ENCODE measurements at places on chromosomes 7 and 10.
A peak's percentile ranks its signal among the peaks of the same experiment; 100 is the strongest.

- no peak for ATAC-seq
Observed at GRCh38 chr7:120307991-120308545, 35.1 kb downstream of the KCND2 start.

- ATAC-seq = no peak
Observed at GRCh38 chr10:101567165-101568006, 20.7 kb downstream of the POLL start.

DNA sequence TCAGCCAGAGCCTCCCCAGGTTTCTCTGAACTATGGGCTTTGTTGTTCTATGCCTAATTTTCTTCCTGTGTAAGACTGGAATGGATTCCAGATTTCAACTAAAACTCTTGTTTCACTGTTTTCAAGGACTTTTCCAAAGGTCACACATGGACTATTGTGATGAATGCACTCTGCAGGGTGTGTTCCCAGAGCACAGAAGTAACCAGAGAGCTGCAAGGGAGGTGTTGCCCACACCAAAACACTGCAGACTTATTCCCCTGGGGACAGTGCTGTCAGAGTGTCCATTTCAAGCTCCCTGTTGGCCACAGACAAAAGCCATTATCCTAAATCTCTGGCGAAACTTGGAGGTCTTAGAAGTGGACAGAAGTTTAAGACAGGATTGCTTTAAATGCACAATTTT is 231.6 kb downstream of the TRIL start:
- no peak for ATAC-seq

- ATAC-seq = no peak
Observed at GRCh38 chr7:55178292-55178862, 159.6 kb downstream of the EGFR start.

DNA sequence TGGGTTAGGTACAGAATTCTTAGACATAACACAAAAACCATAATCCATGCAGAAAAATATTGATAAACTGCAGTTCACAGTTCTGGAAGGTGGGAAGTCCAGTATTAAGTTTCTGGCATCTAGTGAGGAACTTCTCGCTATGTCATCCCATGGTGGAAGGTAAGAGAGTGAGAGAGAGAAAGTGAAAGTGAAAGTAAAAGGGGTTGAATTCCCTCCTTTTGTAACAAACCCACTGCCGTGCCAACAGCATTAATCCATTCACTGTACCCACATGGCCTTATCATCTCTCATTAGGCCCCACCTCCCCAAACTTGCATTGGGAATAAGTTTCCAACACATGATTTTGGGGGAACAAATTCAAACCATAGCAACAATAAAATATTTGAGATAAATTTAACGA is 17.1 kb downstream of the ZNF485 start:
- ATAC-seq = peak; percentile 76

- peak; percentile 75 for ATAC-seq
Observed at GRCh38 chr10:79547973-79548372, 12.2 kb downstream of the SFTPA2 start.

- ATAC-seq = no peak
Observed at GRCh38 chr10:18098201-18098600, 42.0 kb upstream of the CACNB2 start.

- ATAC-seq = no peak
Observed at GRCh38 chr7:151923097-151923876, 33.0 kb upstream of the GALNTL5 start.

DNA sequence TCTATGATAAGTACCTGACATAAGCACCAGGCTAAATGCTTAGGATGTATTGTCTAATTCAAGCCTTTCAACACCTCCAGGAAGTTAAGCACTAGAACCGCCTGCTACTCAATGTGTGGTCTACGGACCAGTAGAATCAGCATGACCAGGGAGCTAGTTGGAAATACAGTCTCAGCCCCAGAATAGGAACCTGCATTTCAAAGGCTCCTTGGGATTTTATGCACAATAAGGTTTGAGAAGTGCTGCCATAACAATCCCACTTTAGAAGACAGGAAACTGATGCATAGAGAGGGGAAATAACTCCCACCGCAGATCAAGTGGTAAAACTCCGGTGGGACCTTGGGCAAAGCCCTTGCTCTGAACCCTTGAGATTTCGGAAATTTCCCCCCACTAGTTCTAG is 8.8 kb upstream of the DUSP5 start:
- ATAC-seq = no peak

DNA sequence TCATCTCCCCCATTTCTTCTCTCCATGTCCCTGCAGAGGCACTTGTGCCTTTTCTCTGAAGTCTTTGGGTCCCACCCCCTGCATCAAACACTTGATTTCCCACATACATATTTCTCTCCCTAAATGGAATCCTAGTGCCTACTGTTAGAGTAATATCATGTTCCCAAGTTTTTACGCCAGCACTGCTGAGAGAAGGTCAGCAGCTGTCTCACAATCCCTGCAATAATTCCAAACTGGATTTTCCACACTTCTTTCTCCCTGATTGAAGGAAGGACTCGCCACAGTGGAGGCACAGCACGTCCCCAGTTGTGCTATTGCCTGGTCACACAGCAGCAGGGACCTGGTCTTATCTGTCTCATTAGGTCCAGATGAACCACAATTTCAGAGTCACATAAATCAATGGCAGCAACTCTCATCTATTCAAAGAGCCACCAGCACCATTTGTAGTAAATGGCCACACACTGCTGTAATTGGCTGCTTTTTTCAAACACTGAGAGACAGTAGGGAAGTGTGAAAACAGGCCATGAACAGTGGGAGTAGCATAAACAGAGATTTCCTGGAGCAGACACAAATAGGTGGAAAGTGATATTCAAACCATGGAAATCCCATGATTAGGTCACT is 605.5 kb downstream of the XPNPEP1 start:
- no peak for ATAC-seq

DNA sequence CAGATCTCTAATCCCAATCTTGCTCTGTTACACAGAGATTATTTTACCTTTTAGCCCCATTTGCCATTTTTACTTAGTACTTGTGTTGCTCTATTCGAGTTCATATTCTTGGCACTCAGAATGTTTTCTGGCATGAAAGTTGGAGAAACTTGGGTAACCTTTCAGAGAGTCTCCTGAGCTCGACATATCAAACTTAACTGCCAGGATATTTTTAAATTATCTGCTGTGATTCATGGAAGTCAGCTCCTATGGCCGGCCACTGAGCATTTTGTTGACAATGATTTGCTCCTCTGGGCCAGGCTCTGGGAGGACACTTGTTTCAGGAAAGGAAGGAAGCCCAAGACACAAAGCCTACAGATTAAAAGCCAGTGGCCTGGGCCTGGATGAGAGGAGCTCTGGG is 396.7 kb downstream of the TNS3 start:
- no peak for ATAC-seq

- no peak for ATAC-seq
Observed at GRCh38 chr10:25059990-25060389, 43.6 kb downstream of the THNSL1 start.

- no peak for ATAC-seq
Observed at GRCh38 chr10:62529396-62529795, 155.2 kb downstream of the ZNF365 start.

- ATAC-seq = peak; percentile 37
Observed at GRCh38 chr10:7480742-7481367, 70.0 kb upstream of the SFMBT2 start.

- ATAC-seq = no peak
Observed at GRCh38 chr7:144957998-144958397, 122.1 kb upstream of the TPK1 start.

DNA sequence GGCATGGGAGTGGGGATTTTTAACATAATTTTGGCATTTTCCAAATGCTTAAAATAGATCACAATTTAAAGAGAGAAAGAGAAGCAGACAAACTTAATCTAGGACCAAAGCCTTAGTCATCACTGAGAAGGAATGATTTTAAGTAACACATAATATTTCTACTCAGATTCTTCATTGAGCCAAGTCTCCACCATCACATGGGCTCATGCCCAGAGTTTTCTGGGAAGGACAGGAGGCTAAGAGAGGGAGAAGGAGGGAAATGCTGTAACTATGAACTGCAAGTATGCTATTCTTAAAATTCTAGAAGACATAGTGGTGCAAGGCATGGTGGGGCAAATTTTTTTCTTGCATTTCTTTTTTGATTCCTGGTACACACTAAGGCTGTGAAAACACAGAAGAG is 23.8 kb upstream of the UBE2D1 start:
- no peak for ATAC-seq

GRCh38 chr7:126524967-126525366 is 727.8 kb downstream of the GRM8 start:
- no peak for ATAC-seq

- ATAC-seq = no peak
Observed at GRCh38 chr10:94320285-94320914, 42.3 kb downstream of the NOC3L start.

- ATAC-seq = no peak
Observed at GRCh38 chr7:71208881-71209280, 76.9 kb downstream of the GALNT17 start.
